ENCODE measurements at places on chromosomes 12 and 14.

GRCh38 chr12:108600702-108601007 is 2.8 kb upstream of the TMEM119 start:
- no peak for DNase-seq

DNA sequence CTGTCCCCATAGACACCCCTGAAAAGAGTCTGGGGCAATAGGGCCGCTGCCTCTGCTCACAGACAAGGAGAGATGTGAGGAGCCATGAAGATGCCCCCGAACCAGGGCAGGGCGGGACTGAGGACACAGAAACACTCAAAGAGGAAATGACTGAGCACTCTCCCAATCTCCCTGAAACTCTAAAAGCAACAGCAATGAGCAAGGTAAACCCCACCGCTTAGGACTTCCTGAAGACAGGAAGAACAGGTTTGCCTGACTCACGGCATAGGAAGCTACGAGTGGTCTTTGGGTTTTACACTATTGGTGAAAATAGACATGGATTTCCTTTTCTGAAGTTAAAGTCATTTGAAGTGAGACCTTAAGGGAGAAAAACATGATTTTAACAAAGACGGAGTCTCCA is 32.5 kb downstream of the STX2 start:
- no peak for DNase-seq

- no peak for DNase-seq
Observed at GRCh38 chr14:38310420-38310995, 54.6 kb upstream of the CLEC14A start.

GRCh38 chr12:39372929-39373328 is 70.0 kb downstream of the KIF21A start:
- DNase-seq: no peak

GRCh38 chr12:9687228-9687627 is 17.7 kb downstream of the CLEC2D start:
- DNase-seq: no peak

- DNase-seq: no peak
Observed at GRCh38 chr12:113231235-113232088, 10.2 kb downstream of the TPCN1 start.

- DNase-seq: no peak
Observed at GRCh38 chr14:22471545-22472121, 117.4 kb downstream of the DAD1 start.

DNA sequence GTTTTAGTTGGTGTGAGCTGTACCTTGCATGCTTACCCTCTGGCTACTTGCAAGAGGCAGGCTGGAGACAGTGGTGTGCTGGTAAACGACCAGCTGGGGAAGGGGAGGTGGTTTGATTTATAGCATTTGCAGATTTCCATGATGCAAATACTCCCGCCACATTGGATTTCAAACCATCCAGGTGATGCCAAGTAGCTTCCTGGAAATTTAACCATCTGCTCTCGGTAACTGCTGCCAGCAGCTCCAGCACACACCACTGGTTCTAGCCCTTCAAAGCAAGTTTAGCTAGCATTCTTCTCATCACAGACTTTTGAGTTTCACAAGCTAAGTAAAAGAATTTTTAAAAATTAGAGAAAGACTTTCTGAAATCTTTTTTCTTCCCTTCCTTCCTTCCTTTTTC is 104.5 kb upstream of the AMIGO2 start:
- DNase-seq: no peak

GRCh38 chr12:51441583-51441982 is 17.0 kb downstream of the SLC4A8 start:
- no peak for DNase-seq

Measured in NCI-H2107 (cell line).